ENCODE measurements at places on chromosomes 5 and 9.
A peak's percentile ranks its signal among the peaks of the same experiment; 100 is the strongest.

- no peak for DNase-seq
These were observed 67.5 kb downstream of the HTR4 start for GRCh38 chr5:148586796-148587195.

DNA sequence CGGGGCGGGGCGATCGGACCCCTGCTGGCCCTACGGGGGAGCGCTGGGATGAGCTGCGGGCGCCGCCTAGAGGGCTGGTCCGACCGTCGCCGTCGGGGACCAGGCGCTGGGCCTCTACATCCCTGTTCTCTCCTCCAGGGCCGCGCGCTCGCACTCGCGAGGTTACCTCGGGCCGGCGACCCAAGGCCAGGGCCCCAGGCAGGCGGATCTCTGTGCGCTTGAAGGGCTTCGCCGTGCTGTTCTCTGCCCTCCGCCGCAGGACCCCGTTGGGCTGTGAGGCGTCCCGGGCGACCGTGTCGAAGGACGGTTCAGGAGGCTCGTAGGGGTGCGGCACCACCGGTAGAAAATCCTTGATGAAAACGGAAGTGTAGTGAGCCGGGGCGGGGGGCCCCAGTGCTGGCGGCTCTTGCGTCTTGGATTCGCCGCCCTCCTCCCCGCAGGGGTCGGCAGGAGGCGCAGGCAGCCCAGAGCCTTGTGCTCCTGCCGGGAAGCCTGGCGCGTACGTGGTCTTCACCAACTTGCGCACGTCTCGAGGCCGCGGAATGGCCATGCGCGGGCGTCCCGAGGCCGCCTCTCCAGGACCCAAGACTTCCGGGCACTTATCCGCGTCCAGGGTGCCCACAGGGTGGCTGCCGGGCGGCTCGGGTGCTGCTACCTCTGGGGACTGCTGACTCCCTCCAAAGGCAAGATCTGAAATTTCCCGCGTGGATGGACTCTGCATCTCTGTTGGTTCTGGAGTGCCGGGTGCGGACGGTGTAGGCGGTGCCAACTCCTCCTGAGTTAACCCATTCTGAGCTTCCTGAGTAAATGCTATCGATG is 2.0 kb downstream of the PROB1 start:
- DNase-seq, result peak; percentile 49

DNA sequence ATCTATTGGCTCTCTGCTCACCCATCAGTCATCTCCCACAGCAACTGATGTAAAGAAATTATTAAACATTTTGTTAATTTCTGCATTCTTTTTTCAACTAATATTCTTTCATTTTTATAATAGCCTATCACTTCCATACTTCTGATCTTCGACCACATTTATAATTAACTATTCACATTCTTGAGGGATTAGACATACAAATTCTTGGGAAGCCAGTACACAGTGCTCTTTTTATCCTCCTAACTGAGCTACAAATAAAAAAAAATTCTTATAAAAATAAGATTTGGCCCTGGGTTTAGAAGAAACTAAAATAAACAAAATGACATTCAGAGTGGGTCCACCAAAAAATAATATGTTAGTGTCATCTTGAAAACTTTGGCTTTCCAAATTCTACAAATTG is 103.7 kb upstream of the ITGA1 start:
- no peak for DNase-seq

DNA sequence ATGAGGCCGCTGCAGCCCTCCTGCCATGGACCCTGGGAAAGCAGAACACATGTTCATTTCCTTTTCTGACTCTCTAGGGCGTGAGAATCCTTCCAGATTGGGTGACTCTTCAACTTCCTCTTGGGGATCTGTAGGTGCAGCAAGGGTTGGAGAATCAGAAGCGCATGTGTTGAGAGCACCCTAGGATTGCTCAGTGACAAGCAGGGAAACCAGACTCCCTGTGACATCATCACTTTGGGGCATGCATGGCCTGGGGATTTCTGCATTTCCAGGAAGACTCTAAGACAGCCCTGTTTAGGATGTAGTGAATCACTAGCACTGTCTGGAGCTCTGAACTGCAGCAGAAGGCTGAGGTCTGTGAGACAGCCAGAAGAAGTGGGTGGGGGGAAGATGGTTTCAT is 15.1 kb upstream of the LCP2 start:
- no peak for DNase-seq

DNA sequence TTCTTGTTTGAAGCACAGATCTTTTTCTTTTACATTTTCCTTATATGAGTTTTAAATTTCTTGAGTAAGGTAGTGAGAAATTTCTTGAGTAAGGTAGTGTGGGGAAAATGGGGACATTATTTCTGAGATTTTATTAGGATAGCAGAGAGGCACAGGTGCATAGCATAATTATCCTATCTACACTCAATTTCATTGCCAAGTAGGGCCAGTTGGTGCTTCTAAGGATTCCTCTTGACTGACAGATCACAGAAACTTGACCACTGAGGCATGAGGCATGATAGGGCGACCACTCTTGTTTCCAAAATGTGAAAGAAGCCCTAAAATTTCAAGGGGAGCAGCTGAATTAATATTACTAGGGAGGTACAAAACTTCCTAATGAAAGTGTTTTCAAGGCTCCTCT is 31.4 kb upstream of the TMC1 start:
- no peak for DNase-seq

DNA sequence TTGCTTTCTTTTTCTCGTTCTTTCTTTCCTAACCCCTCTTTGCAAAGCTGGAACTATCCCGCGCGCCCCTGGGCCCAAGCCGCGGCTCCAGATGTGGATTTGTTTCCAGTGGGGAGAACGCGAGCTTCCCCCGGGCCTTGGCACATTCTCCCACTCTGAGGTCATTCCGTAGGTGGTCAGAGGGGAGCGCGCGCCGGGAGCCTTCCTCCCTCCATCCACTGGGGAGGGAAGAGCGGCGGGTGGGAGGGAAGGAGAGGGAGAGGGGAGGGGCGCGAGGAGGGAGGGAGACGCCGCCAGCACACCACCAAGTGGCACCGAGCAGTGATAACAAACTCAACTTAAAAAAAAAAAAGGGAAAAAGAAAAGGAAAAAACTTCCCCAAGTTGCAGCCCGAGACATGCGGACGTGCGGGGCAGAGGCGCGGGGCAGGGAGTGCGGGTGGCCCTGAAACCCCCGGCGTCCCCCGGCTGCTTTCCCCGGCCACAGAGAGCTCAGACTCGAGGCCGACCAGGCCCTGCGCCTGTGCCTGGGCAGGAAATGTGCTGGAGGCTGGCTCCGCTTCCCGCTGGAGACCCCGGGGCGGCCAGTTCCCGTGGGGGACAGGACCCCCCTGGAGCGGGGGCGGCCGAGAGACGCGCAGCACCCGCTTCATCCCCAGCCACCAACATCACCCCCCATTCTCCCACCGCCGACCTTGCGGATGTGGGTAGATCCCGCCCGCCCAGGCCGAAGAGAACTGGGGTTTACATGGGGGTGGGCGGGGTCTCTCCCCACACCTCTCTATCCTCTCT is 3.1 kb downstream of the IER5L start:
- no peak for DNase-seq

DNA sequence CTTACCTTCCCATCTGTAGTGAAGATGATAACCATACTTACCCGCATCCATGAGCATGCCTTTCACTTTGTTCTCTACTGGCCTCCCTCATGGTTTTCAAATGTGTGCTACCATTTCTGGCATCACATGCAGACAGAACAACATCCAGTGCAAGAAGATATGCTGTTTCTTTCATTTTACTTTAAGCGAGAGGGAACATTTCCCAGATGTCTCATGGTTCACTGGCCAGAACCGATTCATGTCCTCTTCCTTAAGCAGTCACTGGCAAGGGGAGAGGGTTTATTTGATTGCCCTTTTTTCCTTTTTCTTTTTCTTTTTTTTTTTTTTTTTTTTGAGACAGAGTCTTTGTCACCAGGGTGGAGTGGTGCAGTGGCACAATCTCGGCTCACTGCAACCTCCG is 37.7 kb downstream of the ARRDC3 start:
- DNase-seq, result no peak

- DNase-seq, result no peak
These were observed 31.4 kb upstream of the GDNF start for GRCh38 chr5:37871023-37871815.

- DNase-seq, result no peak
These were observed 140.9 kb upstream of the PIK3R1 start for GRCh38 chr5:68074633-68075032.

DNA sequence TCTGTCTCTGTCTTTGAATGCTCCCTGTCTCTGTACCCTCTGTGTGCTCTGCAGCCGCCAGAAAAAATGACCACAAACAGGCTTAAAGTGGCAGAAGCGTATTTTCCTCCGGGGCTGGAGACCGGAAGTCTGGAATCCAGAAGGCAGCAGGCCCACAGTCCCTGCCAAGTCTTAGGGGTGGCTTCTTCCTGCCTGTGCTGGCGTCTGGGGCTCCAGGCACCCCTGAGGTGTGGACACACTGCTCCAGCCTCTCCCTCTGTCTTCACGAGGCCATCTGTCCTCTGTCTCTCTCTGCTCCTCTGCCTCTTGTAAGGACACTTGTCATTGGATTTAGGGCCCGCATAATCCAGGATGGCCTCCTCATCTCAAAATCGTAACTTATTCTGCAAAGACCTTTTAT is 298.4 kb upstream of the IRX4 start:
- no peak for DNase-seq

DNA sequence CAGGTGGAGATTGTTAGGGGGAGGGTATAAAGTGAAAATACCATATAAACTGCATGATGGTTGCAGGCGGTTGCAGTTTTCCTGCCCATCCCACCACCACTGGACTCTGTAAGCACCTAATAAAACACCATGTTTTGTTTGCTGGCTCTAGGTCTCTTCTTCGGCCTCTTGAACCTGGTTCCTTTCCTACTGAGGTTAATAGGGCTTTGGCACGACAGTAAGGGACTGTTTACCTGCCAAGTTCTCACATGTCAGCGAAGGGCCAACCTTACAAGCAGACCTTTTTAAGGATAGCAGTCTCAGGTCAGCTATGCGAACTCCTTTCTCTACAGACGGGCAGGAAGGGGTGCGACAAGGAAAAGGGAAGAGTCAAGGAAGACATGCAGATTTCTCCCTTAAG is 3.4 kb upstream of the RFESD start:
- DNase-seq, result no peak

GRCh38 chr9:95017661-95018060 is 291.2 kb downstream of the AOPEP start:
- no peak for DNase-seq

- no peak for DNase-seq
These were observed 110.4 kb upstream of the EPB41L4A start for GRCh38 chr5:112529525-112529924.

GRCh38 chr5:135537271-135537670 is 1.5 kb upstream of the NEUROG1 start:
- DNase-seq, result no peak

DNA sequence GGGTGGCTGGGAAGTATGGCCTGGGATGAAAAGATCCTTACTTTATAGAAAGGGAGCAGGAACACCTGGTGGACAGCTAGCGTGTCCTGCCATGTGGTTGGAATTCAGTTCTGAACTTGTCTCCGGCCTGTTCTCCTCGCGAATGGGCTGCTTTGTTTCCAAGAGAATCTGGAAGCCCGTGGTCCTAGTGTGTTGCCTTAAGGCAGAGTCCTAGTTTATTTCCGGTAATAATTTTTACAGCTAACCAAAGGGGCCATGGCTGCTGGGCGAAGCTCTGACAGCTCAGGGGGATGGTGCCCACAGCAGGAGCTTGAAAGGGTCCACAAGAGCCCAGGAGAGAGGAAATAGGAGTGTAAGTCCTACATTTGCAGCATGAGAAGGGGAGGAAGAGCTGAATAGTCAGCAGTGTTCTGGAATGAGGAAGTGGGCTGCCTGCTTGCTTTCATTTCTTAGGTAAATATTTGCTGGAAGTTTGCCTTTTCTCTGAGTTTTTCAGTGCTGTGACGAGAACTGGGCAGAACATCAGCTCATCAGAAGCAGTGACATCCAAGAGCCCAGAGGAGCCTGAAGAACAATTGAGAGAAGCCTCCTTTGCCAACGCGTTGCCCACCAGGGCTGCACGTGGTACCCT is 13.1 kb upstream of the IGFBPL1 start:
- no peak for DNase-seq

DNA sequence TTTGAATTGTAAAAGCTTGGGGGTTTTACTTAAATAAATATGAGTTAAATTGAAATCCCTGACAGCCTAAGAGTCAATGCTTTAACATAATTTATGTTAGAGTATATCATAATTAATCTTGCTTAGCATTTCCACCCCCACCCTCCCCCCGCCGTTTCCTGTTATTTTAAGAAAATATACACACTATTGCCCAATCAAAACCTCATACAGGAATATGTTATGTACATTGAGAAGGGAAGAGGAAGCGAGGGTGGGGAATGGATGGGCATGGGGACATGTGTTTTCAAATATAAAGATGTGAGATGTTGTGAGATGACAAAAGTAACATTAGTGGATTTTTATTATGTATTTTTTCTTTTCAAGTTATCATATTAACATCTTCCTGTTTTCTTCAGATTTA is 561.1 kb upstream of the MEF2C start:
- DNase-seq, result no peak

DNA sequence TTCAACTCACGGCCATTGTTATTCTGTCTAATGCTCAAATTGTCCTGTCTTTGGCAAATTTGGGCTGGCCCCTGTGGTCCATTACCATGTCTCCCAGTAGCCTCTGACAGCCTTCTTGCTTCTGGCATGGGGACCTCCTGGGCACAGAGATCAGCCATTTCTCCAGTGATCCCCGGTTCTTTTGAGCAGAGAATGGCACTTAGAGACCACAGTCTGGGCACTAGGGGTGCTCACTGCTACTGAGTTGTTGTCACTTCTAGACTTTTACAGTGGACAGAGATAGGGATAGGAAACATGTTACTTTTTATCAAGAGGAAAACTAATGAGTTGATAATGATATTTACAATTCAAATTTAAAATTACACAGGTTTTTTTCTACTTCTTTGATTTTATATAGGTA is 47.6 kb upstream of the BARHL1 start:
- DNase-seq, result no peak

- DNase-seq, result no peak
These were observed 18.9 kb downstream of the MARCHF11 start for GRCh38 chr5:16160706-16161105.

DNA sequence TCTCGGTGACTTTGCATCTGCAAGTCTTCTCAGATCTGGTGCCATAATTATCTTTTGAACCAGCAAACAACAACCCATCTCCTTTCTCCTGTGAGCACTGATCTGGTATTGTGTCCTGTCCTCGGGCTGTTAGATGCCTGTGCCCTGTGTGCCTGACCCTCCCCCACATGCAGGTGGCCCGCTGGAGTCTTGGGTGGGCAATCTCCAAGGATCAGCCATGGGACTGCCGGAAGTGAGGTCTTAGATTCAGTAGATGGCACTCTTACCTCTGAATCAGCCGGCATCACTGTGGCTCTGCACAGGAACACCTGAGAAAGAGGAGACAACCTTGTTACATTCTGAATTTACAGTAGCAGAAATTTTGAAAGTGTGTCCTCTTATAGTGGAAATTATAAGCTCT is 172.4 kb downstream of the IRX2 start:
- DNase-seq, result no peak

DNA sequence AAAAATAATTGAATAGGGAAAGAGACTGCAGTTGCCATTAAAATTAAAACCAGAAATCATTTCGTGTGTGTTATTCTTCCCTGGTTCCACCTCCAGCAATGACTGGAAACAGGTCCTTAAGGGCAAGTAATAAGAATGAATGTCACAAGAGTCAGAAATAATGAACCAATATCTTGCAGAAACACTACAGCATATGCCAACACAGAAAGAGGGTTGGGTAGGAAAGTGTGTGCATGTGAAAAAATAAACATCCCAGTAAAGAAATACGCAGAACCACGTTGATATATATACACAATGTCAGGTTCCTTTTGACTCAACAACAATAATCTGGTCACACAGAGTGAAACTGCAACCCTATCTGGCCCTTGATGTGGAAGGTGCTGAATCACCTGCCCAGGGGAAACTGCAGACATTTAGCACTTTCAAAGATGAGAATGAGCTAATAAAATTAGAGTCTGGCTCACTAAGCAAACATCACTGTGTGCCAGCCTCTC is 15.0 kb downstream of the HMHB1 start:
- DNase-seq, result no peak
